Immature natural killer cell (primary cell): ENCODE measurements at places on chromosomes 12 and 14. TPM values are rescaled to one million over a fixed set of nuclear protein-coding genes. Genes with fewer than 3 reads are reported as not detected.
A peak's percentile ranks its signal among the peaks of the same experiment; 100 is the strongest.

DNA sequence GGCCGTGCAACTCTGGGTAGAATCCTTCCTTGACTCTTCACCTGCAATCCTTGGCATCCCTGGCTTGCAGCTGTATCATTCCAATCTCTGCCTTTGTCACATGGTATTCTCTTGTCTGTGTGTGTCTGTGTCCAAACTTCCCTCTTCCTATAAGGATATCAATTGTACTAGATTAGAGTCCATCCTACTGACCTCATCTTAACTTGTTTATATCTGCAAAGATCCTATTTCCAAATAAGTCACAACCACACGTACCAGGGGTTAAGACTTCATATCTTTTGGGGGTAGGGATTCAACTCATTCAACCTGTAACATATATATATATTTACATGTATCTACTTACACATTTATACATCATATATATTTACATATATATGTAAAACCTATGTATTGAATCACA, 29.6 kb upstream of the RASSF3 start:
- no peak overlapping the region for H3K27ac ChIP-seq
- H3K27me3 ChIP-seq = peaks cover 3% of the 10 kb centered on the region
- peaks cover 5% of the 10 kb centered on the region for H3K36me3 ChIP-seq
- no peak for DNase-seq
- no peak overlapping the region for H3K4me3 ChIP-seq

GRCh38 chr12:89927226-89927698, 218.6 kb upstream of the ATP2B1 start:
- no peaks in the 10 kb centered on the region for H3K27me3 ChIP-seq
- H3K4me3 ChIP-seq = no peak overlapping the region
- peaks cover 6% of the 10 kb centered on the region for H3K4me1 ChIP-seq
- DNase-seq = no peak
- H3K36me3 ChIP-seq = no peaks in the 10 kb centered on the region
- H3K27ac ChIP-seq = no peak overlapping the region

DNA sequence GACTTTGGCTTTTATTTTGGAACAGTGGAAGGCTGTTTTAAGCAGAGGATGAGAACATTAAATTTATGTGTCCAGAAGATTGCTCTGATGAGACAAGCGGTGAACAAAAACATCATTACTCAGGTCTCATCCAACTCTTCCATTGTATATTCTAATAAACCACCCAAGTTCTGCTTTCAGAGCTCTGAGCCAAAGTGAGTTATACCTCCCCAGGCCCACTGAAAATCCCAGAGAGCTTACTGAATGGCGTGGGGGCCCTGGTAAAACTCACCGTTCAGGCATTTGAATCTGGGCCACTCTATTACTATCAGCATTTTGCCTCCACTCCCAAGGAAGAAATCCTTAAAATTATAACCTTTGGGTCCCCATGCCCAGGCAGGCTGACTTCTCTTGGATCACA, 122.0 kb upstream of the HIF1A start:
- peaks cover 24% of the 10 kb centered on the region for H3K4me1 ChIP-seq
- no peak overlapping the region for H3K27ac ChIP-seq
- DNase-seq = no peak
- no peak overlapping the region for H3K4me3 ChIP-seq
- peaks cover 11% of the 10 kb centered on the region for H3K27me3 ChIP-seq
- peaks cover 4% of the 10 kb centered on the region for H3K36me3 ChIP-seq

- H3K36me3 ChIP-seq = no peaks in the 10 kb centered on the region
- DNase-seq = no peak
- H3K4me3 ChIP-seq = no peak overlapping the region
- H3K27me3 ChIP-seq = no peaks in the 10 kb centered on the region
- no peaks in the 10 kb centered on the region for H3K4me1 ChIP-seq
- H3K27ac ChIP-seq = no peak overlapping the region
Observed at GRCh38 chr14:49196327-49196726, 389.9 kb downstream of the RPS29 start.

DNA sequence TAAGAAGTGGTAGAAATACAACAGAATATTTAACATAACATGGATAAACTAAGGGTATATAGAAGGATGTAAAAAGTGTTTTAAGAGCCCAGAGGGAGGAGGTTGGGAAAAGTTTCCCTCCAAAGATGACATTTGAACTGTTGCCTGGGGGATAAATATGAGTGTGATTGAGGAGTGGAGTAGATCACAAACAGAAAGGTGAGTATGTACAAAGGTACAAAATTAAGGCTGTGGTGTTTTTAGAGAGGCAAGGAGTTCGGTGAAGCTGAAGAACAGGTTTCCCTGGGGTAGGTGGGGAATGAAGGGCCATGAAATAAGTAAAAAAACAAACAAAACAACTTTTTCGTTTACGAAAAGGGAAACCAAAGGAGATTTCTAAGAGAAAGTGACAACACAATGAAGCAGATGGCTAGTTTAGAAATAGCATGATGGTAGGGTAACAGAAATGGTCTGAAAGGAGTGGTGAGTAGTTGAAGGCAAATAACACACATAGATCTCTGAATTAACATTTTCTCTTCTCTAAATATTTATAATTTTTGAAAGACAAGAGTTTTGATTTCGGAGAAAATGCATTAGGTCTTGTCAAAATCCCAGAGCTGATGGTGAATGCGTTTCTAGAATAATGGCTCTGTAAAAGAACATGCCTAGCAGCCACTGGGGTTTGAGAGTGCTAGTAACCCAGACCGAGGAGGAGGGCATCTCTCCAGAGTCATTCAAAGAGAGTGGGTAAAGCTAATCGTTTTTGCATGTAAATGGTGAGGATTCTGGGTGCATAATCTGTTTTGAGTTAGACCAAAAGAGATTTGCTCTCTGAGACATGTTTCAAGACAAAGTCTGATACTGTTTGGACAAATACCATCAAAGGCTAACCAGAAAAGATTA, 240.4 kb upstream of the DCN start:
- no peaks in the 10 kb centered on the region for H3K4me1 ChIP-seq
- H3K27ac ChIP-seq = no peak overlapping the region
- no peak for DNase-seq
- H3K36me3 ChIP-seq = no peaks in the 10 kb centered on the region
- peaks cover 9% of the 10 kb centered on the region for H3K27me3 ChIP-seq
- no peak overlapping the region for H3K4me3 ChIP-seq

DNA sequence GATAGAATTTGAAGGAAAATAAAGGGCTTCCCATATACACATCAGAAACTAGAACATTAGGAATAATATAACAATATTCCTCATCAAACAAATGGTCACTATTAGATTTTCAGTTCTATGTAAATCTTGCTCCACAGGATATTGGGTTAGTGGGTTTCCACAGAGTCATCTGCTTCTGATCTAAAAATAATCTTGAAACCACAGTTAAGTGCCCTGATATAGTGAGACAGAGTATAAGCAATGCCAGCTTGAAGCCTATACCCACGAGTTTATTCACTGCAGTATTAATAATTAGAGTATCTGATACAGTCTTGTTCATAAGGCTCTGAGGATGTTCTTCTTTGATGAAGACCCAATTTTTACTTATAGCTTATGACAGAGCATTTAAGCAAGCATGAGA, 74.5 kb upstream of the ATF7IP start:
- no peak for DNase-seq
- peak overlapping the region; percentile 54 for H3K4me3 ChIP-seq
- H3K4me1 ChIP-seq = peaks cover 16% of the 10 kb centered on the region

DNA sequence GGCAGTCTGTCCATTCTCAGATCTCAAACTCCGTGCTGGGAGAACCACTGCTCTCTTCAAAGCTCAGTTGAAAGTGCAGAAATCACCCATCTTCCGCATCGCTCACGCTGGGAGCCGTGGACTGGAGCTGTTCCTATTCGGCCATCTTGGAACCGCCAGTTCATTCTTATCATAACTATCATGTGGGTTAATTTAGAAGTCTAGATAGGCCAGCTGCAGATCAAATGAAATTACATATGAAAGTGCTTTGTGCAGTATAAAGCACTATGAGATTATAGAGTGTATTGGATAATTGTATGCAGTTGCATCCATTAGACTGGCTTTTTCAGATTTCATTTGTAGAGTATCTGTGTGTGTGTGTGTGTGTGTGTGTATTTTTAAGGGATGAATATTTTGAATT, 57.8 kb downstream of the PRORP start:
- no peaks in the 10 kb centered on the region for H3K27me3 ChIP-seq
- H3K27ac ChIP-seq = no peak overlapping the region
- H3K4me3 ChIP-seq = no peak overlapping the region
- no peak for DNase-seq
- no peaks in the 10 kb centered on the region for H3K4me1 ChIP-seq

DNA sequence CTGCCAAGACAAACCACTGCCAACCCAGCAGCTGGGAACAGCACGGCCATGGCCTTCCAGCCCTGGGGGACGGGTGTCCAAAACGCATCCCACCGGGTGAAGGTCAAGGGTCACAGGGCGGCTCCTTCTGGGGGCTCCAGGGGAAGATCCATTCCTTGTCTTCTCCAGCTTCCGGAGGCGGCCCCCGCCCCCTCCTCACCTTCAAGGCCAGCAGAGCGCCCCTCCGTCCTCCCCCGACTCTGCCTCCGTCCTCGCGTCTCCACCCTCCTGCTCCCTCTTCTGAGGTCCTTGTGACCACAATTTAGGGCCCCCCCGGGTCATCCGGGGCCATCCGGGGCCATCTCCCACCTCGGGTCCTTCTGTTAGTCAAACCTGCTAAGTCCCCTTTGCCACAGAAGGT, 3.9 kb upstream of the NUDT14 start:
- H3K4me3 ChIP-seq = no peak overlapping the region
- no peaks in the 10 kb centered on the region for H3K36me3 ChIP-seq
- H3K4me1 ChIP-seq = peaks cover 6% of the 10 kb centered on the region
- no peak for DNase-seq

- no peak overlapping the region for H3K4me3 ChIP-seq
- DNase-seq = no peak
- peak overlapping the region; percentile 83 for H3K27ac ChIP-seq
- H3K36me3 ChIP-seq = peaks cover 70% of the 10 kb centered on the region
- peaks cover 10% of the 10 kb centered on the region for H3K27me3 ChIP-seq
- peaks cover 98% of the 10 kb centered on the region for H3K4me1 ChIP-seq
Observed at GRCh38 chr14:90403065-90403464, 6.2 kb downstream of the CALM1 start.

GRCh38 chr12:109448707-109449390, 28.3 kb downstream of the KCTD10 start:
- peaks cover 25% of the 10 kb centered on the region for H3K36me3 ChIP-seq
- H3K27ac ChIP-seq = peak overlapping the region; percentile 90
- H3K4me3 ChIP-seq = peak overlapping the region; percentile 25

The MAPK1IP1L gene
- polyA plus RNA-seq = 79.7 TPM

The A2M gene
- polyA plus RNA-seq = 1.5 TPM

The IL31 gene
- polyA plus RNA-seq = not detected
